Fibroblast of the aortic adventitia (primary cell): ENCODE measurements at places on chromosomes 11 and 22. TPM values are rescaled to one million over a fixed set of nuclear protein-coding genes. Genes with fewer than 3 reads are reported as not detected.

DNA sequence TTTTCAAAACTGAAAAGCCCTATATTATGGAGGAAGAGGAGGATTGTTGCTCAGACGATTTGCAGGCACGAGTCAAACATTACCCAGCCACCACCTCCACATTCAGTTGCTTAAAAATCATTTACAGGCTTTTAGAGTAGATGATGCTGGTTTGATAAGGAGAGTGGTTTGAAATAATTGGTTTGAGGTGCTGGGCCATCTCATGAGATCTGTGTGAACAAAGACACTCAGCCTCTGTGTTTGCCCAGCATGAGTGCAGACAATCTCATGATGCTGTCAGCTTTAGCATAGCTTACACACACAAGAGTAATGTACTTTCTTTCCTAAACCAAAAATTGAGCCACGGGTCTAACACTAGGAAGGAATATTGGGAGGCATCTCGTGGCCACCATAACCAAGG is 4.3 kb downstream of the SLC43A3 start:
- no peak for DNase-seq

- no peak for DNase-seq
Observed at GRCh38 chr22:36778020-36778419, 2.1 kb upstream of the IFT27 start.

DNA sequence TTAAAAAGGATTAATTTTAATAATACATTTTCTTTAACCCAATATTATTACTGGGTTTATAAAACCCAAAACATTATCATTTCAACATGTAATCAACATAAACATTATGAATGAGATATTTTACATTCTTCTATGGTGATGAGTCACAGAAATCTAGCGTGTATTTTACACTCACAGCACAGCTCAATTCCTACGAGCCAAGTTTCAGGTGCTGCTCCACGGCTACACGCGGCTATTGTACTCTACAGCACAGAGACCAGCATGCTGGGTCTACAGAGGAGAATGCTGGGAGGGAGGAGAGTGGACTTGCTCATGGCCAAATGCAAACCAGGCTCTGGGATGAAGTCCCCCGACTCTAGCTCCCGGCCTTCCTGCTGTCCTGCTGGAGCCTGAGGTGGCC is 72.0 kb upstream of the LMO1 start:
- DNase-seq: no peak

GRCh38 chr11:12734625-12735024 is 60.4 kb downstream of the TEAD1 start:
- DNase-seq: no peak

DNA sequence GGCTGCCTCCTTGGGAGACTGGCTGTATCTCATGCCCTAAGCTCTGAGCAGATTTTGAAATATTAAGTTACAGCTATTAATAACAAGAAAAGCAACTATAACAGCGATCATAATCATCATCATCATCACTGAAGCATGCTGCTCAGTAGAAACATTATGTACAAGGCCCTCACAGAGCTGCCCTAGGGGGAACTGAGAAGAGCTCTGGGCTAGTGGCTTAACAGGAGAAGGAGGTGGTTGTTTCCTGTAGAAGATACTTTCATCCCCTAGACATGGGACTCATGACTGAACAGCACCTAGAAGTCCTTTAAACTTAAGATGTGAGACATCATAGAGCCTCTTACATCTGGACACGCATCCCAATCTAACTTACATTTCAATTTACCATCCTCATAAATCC is 332.8 kb upstream of the PLET1 start:
- no peak for DNase-seq

GRCh38 chr11:70887542-70887827 is 364.9 kb downstream of the SHANK2 start:
- DNase-seq: no peak

DNA sequence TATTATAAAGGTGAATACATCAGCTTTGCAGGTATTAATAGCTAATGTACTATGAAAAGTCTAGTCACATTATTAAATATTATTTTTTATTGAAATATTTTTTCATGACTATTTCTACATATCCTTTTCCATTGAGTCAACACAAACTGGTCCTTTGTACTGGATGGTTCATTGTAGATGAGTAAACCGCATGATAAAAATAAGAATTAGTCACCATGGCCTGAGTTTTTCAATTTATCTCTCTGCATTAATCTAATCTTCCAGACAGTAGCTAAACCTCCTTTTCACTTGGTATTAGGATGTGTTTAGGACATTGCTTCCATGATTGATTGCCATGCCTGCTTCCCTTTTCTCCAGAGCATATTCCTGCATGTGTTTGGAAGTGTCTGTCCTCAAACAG is 439.4 kb upstream of the ARHGAP42 start:
- DNase-seq: no peak

IL18BP gene
- 1.1 and 2.2 TPM in 2 replicates for total RNA-seq

OR8G1 gene
- not detected in 2 replicates for total RNA-seq

BLID gene
- total RNA-seq: 2.1 and 30.6 TPM in 2 replicates
